ENCODE measurements at places on chromosomes 7 and 10.

DNA sequence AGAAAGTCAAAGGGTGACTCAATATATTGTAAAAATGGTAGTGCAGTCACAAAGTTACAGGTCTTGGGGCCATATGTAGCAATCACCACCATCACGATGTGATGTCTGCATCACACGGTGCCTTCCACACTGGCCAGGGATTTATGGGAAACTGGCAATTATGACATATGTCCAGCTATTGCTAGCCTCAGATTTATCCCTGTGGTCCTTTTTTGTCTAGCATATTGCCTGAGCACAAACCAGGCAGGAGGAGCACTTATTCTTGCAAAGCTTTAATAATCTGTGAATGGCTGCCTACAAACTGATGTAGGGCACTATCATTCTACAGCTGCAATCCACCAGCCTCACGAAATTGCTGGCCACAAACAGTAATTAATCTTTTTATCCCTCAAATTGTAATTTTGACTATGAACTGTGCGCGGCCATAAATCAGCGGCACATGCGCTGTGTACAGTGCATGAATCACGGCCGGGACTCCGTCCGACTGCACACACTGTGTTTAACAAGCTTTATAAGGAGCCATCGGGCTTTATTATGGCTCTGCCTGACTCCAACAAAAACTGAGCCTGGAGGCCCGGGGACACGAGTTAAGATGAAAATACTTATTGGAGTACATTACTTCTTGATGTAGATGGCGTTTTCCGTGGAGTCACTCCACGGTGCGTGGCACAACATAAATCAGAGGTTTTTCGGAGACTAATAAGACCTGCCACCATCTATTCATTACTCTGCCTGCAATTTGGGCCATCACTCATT, 115.2 kb downstream of the EBF3 start:
- DNase-seq, result no peak

- no peak for DNase-seq
Measured at GRCh38 chr7:116969371-116969902, 16.1 kb downstream of the ST7 start.

DNA sequence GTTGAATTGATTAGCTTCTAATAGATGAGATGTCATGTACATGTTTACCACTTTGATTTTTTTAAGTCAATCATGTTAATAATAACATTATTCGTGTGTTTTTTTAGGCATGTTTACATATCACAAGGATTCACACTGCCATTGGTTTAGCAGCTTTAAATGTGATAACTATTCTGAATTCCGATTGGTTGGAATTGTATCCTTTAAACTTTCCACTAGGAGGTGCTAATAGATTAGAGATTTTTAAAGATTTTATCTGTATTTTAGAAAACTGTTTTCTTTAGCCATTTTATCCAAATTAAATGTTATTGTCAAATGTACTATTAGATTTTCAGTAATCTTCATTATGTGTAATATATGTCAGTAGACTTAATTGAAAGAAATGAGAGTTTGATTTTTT, 83.2 kb downstream of the HECTD2 start:
- peak; percentile 17 for DNase-seq

- no peak for DNase-seq
Measured at GRCh38 chr7:140447841-140448240, 31.5 kb downstream of the MKRN1 start.

- DNase-seq, result no peak
Measured at GRCh38 chr7:22672846-22673680, 53.9 kb upstream of the IL6 start.

DNA sequence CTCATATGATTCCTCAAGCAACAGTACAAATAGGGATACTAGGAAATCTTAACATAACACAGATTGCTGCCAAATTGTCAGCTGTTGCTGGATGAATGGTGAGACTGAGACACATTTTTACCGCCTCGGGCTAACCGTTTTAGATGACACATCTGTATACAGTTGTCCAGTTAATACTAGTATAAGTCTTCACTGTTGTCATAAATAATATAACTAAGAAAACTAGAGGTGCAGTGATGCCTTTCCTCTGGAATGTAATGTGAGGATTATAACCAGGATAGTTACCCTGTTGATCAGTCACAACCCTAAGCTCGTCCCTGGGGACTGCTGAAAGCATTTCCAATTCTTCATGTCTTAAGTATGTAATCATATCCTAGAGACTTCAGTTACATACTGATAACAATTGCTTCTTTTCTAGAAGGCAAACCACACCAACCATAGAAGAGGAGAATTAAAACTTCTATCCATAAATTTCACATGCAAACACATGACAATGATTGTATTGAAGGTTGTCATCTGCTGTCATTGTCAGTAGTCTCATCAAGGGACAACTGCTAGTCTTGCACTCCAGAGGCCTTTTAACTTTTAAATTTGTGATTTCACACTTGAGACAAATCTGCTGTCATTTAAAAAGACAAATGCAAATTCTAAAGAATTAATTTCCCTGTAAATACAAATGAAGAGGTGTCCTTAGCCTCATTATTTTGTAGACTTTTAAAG, 100.4 kb upstream of the SEMA3D start:
- no peak for DNase-seq

DNA sequence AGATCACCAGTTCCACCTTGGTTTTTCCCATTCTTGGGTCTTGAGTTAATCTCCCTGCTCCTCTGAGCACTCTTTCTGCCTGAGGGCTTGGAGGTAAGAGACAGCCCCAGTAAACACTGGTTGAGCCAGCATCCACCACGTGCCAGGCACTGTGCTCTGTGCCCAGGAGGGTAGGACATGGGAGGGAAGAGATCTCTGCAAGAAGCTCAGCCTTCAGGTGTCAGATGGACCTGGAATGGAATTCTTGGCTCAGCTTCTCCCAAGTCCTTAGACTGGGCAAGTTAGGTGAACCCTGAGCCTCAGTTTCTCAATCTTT, 2.5 kb downstream of the ZYX start:
- DNase-seq, result no peak

DNA sequence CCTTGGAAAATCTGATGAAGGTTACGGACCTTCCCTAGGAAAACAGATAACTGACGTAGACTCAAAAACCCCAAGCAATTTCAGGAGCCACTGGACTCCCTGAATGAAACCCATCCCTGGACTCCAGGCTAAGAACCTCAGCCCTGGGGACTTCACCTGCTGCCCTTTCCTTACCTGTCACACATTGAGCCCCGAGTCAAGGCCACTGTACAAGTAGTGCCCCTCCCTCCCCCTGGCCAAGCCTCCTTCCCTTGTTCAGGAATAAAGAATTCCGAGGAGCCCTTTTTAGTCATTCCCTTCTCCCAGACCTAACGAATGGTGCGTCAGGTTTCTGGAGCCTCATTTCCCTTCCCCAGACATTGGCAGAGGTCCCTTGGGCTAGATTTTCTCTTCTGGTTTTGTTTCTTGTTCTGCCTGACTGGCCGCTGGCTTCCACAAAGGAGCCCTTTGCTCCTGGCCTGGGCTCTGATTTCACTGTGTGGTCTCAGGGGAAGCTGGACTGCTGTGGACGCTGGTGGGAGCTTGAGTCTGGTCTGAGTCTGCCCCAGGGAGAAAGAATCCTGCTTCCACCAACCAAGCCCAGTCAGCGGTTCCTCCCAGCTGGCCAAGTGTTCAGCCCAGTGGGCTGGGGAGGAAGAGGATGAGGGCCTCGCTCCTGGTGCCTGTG, 31.7 kb downstream of the ZNF775 start:
- no peak for DNase-seq

DNA sequence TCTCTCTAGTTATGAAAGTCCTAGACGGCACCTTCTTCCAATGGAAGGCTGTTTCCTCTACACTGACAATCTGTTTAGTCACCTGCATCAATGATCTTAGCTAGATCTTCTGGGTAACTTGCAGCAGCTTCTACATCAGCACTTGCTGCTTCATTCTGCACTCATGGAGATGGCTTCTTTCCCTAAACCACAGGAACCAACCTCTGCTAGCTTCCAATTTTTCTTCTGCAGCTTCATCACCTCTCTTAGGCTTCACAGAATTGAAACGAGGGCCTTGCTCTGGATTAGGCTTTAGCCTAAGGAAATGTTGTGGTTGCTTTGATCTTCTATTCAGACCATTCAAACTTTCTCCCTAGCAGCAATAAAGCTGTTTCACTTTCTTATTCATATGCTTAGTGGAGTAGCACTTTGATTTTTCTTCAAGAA, 24.6 kb downstream of the NAMPT start:
- no peak for DNase-seq

DNA sequence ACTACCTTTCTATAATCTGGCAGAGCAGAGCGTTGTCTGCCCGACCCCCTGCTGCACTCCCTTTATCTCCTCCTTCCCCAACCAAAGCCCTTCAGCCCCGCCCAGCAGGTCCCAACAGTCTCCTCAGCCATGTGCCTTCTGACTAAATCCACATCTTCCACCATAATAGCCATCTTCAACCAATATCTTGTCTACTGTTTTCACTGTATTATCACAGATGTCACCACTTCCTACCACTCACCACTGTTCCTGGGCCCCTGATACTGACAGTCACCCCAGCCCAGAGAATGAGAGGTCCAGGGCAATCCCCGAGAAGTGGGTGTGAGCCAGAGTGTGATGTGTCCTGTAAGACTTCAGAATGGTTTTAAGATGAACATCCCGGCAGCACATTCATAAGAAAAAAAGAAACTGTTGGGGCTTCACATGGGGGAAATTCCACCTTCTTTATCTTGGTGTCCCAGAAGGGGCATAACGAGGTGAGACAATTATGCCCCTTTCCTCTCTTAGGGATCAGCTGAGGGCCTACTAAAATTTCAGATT, 25.3 kb downstream of the CCDC6 start:
- no peak for DNase-seq

DNA sequence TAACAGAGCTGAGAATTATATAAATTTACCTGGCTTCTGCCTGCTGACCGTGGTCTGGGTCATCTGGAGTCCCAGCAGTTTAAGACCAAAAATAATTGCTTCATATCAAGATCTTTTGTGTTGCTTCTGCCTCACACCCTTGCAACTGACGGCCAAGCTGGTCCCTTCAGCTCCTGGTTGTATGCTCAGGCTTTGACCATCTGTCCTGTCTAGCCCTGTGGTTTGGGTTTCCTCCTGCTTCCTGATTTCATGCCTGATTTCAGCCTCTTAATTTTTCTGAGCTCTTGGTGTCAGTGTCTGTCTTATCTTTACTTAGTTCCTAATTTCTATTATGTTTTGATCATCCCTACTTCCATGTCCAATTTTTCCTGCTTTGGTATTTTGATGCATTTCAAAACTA, 87.9 kb upstream of the PLXDC2 start:
- no peak for DNase-seq

DNA sequence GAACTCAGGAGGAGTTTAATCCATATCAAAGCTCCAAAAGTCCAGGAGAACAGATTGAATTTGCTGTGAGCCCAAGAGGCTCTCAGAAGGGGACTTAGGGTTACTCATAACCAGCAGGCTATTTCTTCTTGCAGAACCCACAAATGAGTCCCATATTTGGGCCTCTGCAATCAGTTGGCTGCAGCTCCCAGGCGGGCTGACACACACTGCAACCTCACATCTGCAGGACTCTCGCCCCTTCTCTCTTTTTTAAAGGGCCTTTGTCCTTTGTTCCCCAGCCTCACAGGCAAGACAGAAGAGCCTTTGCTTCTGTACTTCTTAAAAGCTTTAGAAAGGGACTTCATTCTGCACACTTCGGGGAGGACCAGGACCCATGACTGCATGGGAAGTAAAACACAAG, 26.7 kb downstream of the CREB3L2 start:
- DNase-seq, result no peak

GRCh38 chr10:2921956-2922680, 145.2 kb upstream of the PFKP start:
- no peak for DNase-seq

DNA sequence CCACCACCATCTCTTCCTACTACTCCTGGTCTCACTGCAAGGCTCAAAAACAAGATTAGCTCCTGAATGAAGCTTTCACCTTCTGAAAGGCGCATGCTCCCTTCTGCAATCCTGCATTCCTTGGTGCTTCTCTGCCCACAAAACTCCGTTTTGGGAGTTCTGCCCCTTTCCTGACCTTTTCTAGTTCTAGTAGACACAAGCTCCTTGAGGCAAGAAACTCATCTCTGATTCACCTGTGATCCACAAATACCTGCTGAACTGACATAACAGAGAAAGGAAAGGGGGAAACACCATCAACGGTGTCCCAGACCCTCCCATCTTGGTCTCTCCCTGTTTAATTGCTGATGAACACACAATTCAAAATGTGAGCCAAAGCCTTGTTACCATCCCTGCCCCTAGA, 64.0 kb upstream of the EGR2 start:
- no peak for DNase-seq

DNA sequence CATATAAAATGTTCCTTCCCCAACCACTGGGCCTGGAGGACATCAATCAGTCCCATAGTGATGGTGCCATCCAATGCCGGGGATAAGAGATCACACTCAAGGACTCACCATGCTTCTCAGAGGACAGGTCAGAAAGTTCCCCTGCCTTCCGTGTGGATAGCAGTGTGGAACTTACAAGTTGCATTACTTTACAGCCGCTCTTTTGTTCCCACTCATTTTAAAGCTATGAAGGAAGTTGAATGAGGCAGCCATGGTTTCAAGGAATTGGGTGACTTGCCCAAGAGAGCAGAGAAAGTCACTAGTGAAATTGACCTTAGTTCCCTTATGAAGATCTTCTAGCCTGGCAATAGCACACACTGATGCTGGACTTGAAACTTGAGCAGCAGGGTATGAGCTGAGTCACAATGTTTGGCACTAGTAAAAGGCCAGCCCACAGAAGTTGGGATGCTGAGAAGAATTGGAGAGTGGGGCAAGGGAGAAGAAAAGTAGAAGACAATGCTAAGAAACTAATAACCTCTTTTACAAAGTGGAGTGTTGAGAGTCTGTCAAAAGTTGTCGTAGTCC, 78.7 kb downstream of the CXCL12 start:
- no peak for DNase-seq
